ENCODE measurements at places on chromosomes 6 and 20.

DNA sequence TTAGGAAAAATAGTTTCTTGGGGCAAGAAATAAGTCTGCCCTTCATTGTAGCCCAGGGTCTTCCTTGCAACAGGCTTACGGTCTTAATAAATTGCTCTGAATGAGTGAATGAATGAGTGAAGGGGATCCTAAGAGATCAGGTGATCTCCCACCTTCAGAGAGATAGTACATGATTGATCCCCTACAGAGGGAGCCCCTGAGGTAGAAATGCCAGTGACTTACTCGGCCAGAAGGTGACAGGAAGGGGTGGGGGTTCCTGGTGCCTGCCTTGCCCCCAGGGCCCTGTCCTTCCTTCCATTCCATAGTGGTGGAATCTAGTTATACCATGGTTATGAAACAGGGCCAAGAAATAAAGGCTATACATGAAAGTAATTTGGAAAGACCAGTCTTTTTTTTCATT lies 215.3 kb upstream of the SSTR4 start:
- no peak for DNase-seq

- DNase-seq: no peak
Observed at GRCh38 chr6:148746363-148747144, at the start of gene UST. UST (plus strand) TSS chr6:148747030; CDS start chr6:148747431, 401 bp downstream.

GRCh38 chr6:109389650-109390274 lies 7.5 kb upstream of the CD164 start:
- DNase-seq: no peak

- no peak for DNase-seq
Observed at GRCh38 chr6:89745716-89746115, 73.9 kb downstream of the MDN1 start.

DNA sequence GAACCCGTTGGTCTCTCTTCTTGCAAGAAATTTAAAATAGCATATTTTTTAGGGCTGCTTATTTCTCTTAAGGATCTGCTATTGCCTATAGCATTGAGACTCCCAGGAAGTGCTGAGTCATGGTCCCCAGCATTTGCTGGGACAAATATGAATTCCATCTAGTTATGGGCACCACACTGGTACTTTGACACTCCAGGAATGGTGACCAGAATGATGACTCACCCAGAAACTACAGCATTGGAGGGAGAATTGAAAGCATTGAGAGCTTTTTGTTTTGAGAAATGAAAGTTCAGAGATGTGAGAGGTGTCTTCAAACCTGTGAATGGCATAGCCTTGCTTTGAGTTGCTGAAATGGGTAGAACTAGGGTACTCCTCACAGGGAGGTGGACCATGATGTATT lies 699.7 kb downstream of the DHX35 start:
- no peak for DNase-seq

DNA sequence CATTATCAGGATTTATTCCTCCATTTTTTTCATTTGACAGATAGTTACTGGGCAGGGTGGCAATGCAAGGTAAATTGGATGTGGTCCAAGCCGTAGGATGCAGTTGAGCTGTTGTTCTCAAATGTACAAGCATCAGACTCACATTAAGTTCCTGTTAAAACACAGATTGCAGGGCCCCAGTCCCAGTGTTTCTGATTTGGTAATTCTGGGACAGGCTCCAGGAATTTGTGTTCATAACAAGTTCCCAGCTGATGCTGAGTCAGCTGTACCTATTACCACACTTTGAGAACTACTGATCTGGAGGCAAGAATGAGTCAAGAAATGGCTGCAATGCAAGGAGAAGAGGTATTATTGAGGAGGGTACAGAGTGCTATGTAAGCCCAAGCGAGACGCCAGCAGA lies 11.7 kb downstream of the TMEM244 start:
- no peak for DNase-seq

DNA sequence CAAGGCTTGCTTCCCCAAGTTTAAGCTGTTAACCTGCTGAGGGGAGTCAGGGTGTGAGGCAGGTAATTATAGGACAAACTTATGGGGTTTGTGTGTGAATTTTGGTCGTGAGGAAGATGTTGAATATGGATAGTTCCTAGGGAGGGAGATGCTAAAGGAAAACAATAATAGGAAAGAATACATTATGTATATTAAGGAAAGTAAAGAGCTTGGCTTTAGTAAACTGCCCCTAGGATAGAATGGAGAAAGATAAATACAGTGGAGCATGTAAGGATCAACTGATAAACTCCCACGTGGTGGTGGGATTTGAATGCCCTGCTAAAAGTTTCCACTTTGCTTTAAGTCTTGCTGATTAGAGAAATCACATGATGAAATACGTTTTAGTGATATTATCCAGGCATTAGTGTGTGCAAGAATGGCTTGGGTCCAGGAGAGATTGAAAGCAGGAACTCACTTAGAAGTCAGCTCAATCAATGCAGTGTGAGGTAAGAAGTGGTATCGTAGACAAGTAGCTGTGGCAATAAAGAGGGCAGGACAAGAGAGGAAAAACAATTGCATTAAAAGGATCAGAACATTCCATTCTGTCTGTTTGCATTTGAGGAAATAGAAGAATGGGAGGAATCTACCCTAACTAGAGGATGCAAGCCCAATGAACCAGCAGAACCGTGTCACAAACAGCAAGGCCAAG lies 52.5 kb downstream of the RPS12 start:
- no peak for DNase-seq

DNA sequence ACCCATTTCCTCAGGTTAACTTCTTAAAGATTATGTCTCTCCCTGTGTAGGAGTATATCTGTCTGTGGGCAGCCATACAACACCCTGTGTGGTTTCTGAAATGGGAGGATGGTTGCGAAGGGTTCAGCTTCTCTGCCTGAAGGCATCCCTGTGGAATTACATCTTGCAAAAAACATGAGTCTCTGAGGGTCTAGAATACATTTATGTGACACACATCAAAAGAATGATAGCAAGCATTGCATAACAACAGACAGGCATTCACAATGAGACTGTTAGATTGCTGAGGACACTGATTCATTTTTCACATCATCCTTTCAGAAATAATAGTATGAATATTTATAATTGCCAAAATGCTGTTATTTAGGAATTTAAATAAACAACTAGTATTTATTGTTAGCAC lies 670.9 kb downstream of the HTR1B start:
- DNase-seq: no peak

DNA sequence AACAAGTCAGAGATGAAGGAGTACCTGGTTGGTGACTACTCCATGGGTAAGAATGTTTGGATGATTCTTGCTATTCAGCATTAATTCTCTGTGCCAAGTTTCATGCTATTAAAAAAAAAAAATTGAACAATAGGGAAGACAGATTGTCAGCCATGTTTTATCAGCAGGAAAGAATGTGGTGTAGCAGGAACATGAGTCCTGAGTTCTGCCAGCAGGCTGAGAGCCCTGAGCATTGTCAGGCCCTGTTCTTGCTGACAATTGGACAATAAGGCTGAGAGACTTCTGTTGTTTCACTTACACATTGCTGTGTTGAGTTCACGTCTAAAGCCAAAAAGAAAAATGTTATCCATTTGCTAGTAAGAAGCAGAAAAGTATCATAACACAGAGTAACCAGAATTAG lies 70.4 kb upstream of the SMIM28 start:
- no peak for DNase-seq

- DNase-seq: peak; percentile 90
Observed at GRCh38 chr6:158009114-158009891, 27.6 kb downstream of the SYNJ2 start.

GRCh38 chr6:11298651-11299420 lies 66.4 kb upstream of the NEDD9 start:
- no peak for DNase-seq

DNA sequence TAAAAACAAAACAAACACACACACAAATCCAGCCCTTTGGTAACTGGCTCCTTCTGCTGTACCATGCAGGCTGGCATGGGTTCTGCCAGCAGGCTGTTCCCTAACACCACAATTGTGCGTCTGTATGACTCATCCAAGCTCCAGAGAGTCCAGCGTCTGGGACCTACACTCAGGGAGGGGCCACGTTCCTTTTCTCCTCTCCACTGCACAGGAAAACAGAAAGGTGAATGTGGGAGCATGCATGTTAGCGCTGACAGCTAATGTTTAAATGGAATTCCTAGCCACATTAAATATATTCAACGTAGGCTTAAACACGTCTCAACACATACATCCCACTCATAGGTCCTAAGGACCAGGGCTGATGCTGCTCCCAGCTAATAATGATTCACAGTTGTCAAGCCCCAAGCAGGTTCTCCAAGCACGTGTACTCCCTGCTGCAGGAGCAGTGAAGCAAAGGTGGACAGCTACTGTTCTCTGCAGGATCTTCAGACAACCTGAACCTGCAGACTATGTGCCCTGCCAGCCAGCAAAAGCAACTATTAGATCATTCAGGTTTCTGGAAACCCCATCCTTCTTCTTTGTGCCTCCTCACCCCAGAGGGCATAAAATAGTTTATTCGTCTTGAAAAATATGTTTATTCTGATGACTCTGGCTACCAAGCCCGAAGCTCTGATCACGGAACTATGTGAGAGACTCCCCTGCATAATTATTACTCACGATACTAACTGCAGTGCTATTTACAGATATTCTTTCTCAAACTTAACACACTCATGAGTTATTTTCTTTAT lies 20.9 kb downstream of the MAP1LC3A start:
- no peak for DNase-seq

All from NCI-H446 (cell line).